ENCODE measurements at places on chromosomes 6 and 20. TPM values are rescaled to one million over a fixed set of nuclear protein-coding genes. Genes with fewer than 3 reads are reported as not detected.

The RBPJL gene
- not detected for total RNA-seq

The SLC4A11 gene
- 1.6 TPM for total RNA-seq

The SAPCD1 gene
- total RNA-seq = 16.4 TPM

The GPLD1 gene
- 0.39 TPM for total RNA-seq

The ARMC12 gene
- 0.89 TPM for total RNA-seq

The ARHGAP18 gene
- total RNA-seq = 6.6 TPM

The FAM50B gene
- total RNA-seq = 9.1 TPM

The RHAG gene
- not detected for total RNA-seq

The ZMYND8 gene
- total RNA-seq = 45.7 TPM

The CALHM4 gene
- total RNA-seq = not detected
